ENCODE measurements at places on chromosomes 6 and 20.

- DNase-seq: no peak
Observed at GRCh38 chr6:170208182-170208601, 82.7 kb downstream of the DLL1 start.

DNA sequence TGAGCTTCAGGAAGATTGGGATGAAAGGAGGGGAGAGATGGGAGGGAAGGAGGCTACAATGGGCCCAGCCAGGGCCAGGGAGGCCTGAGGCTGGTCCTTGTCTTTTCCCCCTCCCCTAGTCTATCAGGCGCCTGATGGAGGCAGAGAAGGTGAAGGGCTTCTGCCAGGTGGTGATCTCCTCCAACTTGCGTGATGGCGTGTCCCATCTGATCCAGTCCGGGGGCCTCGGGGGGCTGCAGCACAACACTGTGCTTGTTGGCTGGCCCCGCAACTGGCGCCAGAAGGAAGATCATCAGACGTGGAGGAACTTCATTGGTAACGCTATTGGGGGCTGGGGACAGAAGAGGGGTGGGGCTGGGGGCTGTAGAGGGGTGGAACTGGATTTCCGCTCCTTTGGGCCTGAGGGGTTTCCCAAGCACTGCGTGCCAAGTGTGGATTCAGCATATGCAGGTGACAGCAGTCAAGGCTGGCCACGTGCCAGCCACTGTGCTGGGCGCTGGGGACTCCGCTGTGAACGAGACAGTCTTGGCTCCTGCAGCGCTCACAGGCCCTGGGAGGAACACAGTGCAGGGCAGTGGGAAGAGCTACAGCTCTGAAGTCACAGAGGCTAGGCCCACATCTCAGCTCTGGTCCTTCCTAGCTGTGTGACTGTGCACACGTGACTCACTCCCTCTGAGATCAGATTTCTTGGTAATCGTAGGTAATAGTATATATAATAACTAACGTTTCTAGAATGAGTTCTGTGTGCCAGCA, 22.7 kb downstream of the SLC12A5 start:
- DNase-seq: peak; percentile 14

DNA sequence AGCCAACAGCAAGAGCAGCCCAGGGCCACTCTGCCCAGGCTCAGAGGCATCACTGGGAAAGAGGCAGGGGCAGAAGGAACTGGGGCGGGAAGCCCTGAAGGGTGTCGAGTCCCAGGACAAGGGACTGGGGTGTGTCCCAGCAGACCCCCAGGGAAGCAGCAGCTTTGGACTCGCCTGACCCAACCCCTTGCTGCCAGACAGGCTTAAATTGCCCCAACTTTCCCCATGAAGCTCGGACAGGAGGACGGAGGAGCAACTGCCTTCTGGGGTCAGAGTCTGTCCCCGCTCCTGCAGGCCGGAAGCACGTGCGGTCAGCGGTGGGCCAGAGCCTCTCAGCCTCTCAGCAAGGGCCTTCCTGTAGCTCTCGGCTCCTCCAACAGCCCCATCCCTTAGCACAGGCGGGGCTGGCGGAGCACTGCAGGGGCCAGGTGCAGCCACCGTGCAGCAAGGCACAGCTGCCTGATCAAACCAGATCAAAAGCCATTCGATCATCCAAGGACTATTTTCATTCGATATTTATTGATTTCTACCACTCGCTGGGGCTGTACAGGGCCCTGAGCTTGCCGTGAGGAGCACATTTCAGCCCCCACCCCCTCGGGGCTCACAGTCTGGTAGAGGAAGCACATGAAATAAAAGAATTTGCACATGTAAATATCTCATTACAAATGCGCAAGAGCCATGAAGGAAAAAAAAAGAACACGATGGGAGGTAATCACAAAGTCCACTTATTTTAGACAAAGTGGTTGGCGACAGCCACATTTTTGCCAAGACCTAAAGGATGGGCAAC, 31.8 kb upstream of the STX16 start:
- DNase-seq: no peak

DNA sequence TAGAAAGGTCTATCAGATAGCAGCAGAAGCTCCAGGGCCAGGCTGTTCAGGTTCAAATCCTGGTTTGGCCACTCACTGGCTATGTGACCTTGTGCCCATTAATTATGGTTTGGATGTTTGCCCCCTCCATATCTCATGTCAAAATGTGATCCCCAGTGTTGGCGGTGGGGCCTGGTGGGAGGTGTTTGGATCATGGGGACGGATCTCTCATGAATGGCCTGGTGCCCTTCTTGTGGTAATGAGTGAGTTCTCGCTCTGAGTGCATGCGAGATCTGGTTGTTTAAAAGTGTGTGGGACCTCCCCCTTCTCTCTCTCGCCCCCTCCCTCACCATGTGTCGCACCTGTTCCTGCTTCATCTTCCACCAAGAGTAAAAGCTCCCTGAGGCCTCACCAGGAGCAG, 240.9 kb downstream of the LRFN2 start:
- DNase-seq: no peak

GRCh38 chr20:37382482-37383120, 36.7 kb downstream of the SRC start:
- DNase-seq: no peak

DNA sequence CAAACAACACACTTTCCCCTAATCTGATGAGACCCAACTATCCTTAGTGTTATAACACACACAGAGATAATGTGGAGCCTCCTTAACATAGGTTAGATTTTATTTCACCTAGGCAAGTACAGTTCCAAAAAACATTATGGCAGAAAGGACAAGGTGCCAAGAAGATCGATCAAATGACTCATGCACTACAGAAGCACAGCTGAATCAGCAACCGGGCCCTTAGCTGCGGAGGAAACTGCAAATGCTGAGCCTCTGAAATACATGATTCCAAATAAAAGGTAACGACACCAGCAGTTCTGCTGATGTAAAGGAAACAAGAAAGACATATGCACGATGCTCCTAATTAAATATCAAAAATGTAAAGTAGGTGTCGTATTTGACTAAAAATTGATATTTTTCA, 19.9 kb upstream of the MUC21 start:
- peak; percentile 18 for DNase-seq

GRCh38 chr6:44202972-44203750, 13.6 kb upstream of the MYMX start:
- no peak for DNase-seq

DNA sequence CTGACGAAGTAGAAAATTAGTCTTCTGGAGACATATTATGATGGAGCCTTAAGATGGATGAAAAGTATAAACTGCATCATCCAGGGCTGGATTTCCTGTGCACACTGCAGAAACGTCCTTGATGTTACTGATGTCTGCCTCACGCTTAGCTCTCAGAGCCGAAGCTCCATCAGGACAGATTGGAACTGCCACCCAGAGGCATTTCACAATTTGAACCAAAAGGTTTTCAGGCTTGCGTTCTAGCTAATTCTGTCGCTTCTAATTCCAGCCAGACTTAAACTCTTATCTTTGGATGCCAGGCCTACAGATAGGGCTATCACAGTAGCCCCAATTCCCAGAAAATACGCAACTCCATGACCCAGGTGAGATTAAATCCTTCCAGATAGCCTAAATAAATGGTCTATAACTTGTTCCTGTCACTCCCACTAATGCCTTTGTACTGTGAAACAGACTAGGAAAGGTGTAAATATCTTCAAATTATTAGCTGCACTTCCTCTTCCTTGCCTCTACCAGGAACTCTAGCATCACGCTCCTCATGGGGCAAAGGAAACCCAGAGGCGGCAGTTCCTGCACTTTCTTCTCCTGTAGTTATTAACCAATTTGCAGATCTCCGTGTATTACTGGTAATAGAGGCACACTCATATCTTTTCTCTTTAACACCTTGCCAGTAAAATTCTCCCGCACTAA, 634.6 kb downstream of the PRKN start:
- DNase-seq: no peak

DNA sequence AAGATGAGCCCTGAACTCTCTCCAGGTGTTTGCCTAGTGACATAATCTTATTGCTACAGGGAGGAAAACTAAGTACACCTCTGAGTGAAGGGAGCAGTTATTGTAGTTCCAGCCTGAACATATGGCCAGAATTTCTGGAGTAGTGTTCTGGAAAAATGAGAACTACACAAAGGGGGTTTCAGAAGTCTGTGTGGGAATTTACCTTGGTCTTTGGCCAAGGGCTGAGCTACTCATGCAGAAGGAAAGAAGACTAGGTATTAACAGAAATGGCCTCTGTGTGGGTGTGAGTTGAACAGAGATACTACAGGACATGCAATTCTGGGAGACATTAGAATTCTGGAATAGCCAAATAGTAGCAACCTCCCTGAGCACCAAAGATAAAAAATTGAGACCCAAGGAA, 1009.7 kb upstream of the GJE1 start:
- DNase-seq: no peak

- no peak for DNase-seq
Observed at GRCh38 chr6:157561414-157561790, 180.4 kb downstream of the ZDHHC14 start.

DNA sequence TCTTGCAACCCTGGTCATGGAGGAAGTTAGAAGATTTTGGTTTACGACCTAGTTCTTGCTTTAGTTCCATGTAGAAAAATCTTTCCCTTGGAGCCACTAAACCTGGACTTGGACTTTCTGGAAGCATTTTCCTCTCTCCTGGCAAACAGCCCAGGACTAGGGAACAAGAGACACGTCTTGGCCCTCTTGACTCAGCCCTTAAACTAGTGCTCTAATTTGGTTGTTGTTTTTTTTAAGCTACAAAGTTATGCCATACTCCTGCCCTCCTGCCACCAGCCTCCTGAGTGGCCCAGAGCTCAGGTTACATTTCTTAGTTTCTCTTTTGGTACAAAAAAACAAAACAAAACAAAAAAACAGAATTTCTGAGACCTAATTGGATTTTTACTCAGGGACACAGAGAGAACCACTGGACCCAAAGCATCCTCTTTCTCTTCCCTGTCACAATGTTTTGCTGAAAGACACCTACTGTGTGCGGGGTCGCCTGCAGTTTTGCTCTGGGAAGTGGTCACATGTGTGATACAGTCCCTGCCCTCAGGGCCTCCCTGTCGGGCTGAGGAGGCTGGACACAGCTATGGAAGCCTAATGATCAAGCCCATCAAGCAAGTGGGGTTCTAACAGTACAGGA, 32.3 kb upstream of the SCUBE3 start:
- peak; percentile 81 for DNase-seq

- no peak for DNase-seq
Observed at GRCh38 chr6:40353967-40354452, 233.2 kb downstream of the LRFN2 start.

- peak; percentile 72 for DNase-seq
Observed at GRCh38 chr20:53642196-53643030, 48.8 kb upstream of the ZNF217 start.

DNA sequence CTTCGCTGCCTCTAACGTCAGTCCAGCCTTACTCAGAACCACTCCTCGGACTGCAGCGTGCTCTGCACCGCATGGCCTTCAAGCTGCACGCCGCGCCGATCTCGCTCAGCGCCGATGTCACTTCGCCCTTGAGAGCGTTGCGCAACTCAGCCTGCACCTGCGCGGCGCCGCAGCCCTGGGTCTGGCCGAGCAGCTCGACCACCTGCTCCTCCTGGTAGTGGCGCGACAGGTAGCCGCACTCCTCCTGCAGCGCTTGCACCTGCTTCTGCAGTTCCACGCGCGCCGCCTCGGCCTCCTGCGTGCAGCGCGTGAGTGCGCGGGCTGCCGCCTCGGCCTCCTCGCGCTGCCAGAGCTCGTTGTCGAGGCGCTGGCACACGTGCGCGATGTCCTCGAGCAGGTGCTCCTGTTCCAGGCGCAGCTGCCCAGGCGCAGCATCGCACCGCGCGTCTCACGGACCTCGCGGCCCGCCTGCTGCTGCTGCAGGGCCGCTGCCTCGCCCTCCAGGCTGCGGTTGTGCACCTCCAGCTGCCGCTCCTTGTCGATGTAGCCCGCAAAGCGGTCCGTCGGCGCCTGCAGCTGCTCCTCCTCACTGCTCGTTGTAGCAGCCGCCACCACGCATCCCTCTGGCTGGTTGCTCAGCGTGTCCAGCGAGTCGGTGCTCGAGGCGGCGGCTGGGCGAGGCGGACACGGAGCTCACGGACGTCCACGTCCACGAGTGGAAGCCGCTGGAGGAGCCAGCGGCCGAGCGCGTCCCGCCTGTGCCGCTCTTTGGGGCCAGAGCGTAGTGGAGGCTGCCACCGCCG, 380.6 kb upstream of the CHD6 start:
- DNase-seq: no peak

GRCh38 chr6:138600726-138601125, 101.4 kb upstream of the NHSL1 start:
- DNase-seq: peak; percentile 83

DNA sequence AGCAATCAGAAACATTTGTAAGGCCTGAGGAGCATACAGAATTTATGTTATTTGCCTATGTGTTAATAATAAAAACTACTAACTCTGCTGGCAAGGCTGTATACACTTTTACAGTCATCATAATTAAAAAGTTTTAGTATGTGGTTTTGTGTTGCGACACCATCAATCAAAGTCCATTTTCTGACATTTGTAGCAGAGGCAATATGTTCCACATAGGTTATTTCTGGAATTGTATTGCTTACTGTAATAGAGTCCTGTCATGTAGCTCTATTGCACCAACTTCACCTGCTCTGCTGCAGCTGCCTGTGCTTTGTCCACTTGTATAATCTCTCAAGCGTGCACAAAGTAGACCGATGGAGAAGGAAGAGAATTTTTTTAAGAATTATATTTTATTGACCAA, 501.8 kb downstream of the HACE1 start:
- no peak for DNase-seq

DNA sequence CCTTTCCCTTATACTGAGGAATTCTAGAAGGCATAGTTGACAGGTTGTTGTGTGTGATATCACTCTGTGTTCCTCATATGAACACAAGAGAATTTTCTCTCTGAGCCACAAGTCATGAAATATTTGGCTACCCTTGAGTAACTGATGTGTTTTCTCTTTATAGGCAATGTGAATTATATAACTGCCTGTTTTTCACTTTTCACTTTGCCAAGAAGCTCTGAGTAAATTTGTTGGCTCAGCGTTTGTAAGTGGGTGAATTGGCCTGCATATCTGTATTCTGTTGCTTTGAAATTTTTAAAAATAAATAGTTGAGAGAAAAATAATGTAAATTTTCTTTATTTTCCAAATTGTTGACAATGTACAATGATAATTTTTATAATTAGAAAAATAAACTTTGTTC, 5.2 kb upstream of the BTBD9 start:
- no peak for DNase-seq

DNA sequence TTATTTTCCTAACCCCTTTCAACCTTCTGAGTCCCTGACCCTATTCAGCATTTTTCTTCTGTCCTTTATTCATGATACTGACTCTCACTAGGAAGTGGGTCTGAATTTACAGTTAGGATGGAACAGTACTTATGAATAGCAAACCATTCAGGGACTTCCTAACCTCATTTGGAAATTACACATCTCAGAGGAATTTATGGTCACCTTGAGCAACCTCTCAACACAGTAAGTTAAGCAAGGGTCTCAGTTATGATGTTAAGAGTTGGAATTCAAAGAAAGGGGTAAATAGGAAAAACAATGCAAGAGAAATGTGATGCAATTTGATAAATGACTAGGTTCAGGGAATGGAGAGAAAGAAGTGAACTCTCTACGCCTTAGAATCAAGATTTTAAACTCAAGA, 97.3 kb downstream of the GPR6 start:
- peak; percentile 39 for DNase-seq

- no peak for DNase-seq
Observed at GRCh38 chr20:55535366-55535765, 470.0 kb downstream of the CBLN4 start.

GRCh38 chr20:17809362-17810061, 109.7 kb downstream of the BANF2 start:
- DNase-seq: no peak

- DNase-seq: no peak
Observed at GRCh38 chr20:58566981-58567380, 51.8 kb upstream of the APCDD1L start.

GRCh38 chr6:148888856-148889255, 142.0 kb downstream of the UST start:
- DNase-seq: peak; percentile 34

Data from GM23248 (cell line).